ENCODE measurements at places on chromosomes 7 and 10. TPM values are rescaled to one million over a fixed set of nuclear protein-coding genes. Genes with fewer than 3 reads are reported as not detected.

Gene MMP21
- total RNA-seq = not detected

Gene ARHGAP19
- total RNA-seq = 29.2 TPM

Gene CALD1
- 113 TPM for total RNA-seq

Gene ARHGEF5
- total RNA-seq = not detected

Gene AKR1C3
- 30.0 TPM for total RNA-seq

Gene CHST15
- 2.2 TPM for total RNA-seq

Gene FAM171A1
- total RNA-seq = 22.3 TPM

Gene GSTO2
- total RNA-seq = 0.08 TPM

Gene BMPR1A
- total RNA-seq = 36.3 TPM

Gene OPN4
- total RNA-seq = not detected

Gene EGFR
- 7.3 TPM for total RNA-seq

Gene CLDN4
- total RNA-seq = 0.08 TPM

- no peak overlapping the region for H3K4me3 ChIP-seq
- H3K27ac ChIP-seq = no peak overlapping the region
- H3K36me3 ChIP-seq = no peaks in the 10 kb centered on the region
- peaks cover 9% of the 10 kb centered on the region for H3K4me1 ChIP-seq
- DNase-seq = no peak
Observed at GRCh38 chr10:124010024-124010423, 83.4 kb downstream of the CHST15 start.

DNA sequence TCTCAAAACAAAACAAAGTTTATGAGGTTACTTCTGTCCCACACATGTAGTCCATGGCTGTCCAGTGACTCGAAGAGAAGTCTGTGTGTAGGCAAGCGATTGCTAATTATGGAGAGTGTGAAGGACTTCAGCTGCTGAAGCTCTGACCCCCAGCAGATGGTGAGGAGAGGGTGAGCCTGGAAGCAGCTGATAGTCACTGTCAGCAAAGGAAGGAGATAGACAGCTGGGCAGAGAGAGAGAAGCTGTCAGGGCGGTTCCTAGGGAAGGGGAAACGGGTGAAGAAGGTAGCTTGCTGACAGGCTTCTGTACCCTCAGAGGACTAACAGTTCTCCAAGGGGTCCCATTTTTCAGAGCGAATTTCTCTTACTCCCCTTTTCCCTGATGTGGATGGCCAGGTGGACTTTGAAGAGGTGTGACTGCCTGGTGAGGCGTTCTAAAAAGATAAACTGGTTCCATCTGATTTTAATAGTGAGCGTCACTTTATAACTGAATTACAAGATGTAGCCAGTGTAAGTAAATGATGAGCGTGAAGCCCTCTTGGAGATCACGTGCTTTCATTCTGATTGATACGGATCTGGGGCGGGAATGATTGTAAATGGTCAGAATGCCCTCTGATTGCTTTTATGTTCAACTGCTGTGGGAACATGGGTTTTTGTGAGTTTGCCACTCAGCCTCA, 12.1 kb downstream of the ZSCAN21 start:
- no peak for DNase-seq
- H3K4me3 ChIP-seq = no peak overlapping the region
- H3K27ac ChIP-seq = no peak overlapping the region
- H3K4me1 ChIP-seq = no peaks in the 10 kb centered on the region
- H3K27me3 ChIP-seq = no peaks in the 10 kb centered on the region
- peaks cover 62% of the 10 kb centered on the region for H3K36me3 ChIP-seq

- H3K4me3 ChIP-seq = no peak overlapping the region
- H3K27me3 ChIP-seq = no peaks in the 10 kb centered on the region
Observed at GRCh38 chr10:49748006-49748405, 14.1 kb downstream of the OGDHL start.

DNA sequence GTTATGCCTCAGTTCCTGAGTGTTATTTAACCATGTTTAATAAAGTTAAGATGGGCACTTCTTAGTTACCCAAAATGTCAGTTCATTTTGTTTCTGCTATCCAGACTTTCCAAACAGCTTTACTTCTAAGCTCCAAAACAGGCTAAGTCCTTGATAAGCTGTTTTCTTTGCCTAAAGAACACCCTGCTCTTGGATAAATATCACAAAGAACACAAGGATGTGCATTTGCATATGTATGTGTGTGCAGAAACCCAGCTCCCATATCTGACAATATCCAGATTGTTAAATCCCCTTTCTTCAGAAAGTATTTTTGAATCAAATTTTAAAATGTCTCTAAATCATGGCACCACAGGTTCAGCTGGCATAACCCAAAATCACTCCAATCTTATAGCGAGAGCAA, 19.6 kb downstream of the FAM13C start:
- no peak for DNase-seq
- no peak overlapping the region for H3K27ac ChIP-seq
- H3K4me3 ChIP-seq = no peak overlapping the region
- no peaks in the 10 kb centered on the region for H3K36me3 ChIP-seq
- no peaks in the 10 kb centered on the region for H3K4me1 ChIP-seq
- no peaks in the 10 kb centered on the region for H3K27me3 ChIP-seq

DNA sequence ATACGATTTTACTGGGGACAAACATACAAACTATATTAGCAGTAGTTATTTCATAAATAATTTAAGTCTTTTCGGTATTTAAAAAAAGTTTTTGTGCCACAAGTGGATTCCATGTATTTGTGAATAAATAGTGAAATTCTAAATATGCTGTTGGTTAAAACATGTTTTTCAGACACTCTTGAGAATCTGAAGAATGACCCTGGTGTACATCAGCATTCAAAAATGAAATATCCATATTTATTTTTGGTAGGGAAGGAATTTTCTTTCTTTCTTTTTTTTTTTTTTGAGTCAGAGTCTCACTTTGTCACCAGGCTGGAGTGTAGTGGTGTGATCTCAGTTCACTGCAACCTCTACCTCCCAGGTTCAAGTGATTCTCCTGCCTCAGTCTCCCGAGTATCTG, 136.1 kb upstream of the CDK6 start:
- H3K4me3 ChIP-seq = no peak overlapping the region
- peaks cover 23% of the 10 kb centered on the region for H3K4me1 ChIP-seq
- no peaks in the 10 kb centered on the region for H3K27me3 ChIP-seq

- DNase-seq = no peak
- H3K36me3 ChIP-seq = peaks cover 60% of the 10 kb centered on the region
- H3K27ac ChIP-seq = no peak overlapping the region
- H3K27me3 ChIP-seq = no peaks in the 10 kb centered on the region
- no peak overlapping the region for H3K4me3 ChIP-seq
- no peaks in the 10 kb centered on the region for H3K4me1 ChIP-seq
Observed at GRCh38 chr7:47411901-47412300, 170.0 kb downstream of the TNS3 start.

DNA sequence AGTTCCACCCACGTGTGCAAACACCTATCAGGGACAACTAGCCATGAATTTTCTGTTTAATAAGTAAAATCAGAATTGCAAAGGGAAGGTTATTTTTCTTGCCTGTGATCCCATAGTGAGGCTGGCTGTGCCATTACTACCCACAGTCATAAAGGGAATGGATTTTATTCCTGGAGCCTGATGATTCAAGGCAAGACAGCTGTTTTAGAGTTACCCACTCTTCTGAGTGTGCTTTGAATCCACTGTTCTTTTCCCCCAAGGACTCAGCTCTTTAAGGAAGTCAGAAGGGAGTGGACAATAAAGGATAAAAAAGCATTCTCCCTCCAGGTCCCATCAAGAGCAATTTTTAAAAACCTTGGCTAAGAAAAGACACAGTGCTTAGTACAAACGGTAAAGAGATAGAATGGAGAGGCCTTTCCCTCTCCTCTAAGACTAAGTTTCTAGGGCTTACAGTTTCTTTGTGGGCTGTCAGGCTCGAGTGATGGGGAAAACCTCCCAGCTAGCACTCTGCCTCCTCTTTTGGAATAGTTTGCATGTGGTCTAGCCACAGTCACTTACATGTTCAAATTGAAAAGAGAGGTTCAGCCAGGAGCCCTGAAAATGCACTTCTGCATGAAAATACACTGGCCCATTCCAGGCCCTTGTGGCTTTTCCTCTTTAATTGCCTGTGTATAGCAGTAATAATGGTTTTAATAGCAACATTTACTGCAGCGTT, 5.1 kb upstream of the LRRC4 start:
- no peak for DNase-seq
- H3K36me3 ChIP-seq = no peaks in the 10 kb centered on the region
- H3K4me1 ChIP-seq = 0 out of 2 replicates have a peak, but pooled peaks cover 4% of the 10 kb centered on the region

DNA sequence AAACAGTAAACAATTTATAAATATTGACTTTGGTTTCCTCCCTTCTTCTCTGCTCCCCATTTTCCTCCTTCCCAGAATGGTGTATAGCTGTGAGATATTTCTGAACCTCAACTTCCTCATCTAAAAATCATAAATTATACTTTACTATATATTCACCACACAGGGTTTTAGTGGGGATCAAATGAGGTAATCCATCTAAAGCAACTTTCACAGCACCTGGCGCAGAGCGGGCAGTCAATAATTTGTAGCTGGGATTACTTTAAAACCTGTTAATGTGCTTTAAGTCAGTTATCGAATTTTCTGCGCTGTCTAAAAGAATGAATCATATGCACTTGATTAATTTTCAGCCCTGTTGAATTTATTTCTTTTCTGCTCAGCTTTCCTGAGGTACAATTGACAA, 172.7 kb downstream of the PTEN start:
- H3K27me3 ChIP-seq = no peaks in the 10 kb centered on the region
- H3K36me3 ChIP-seq = no peaks in the 10 kb centered on the region
- H3K4me1 ChIP-seq = peaks cover 13% of the 10 kb centered on the region
- H3K27ac ChIP-seq = no peak overlapping the region
- no peak for DNase-seq

DNA sequence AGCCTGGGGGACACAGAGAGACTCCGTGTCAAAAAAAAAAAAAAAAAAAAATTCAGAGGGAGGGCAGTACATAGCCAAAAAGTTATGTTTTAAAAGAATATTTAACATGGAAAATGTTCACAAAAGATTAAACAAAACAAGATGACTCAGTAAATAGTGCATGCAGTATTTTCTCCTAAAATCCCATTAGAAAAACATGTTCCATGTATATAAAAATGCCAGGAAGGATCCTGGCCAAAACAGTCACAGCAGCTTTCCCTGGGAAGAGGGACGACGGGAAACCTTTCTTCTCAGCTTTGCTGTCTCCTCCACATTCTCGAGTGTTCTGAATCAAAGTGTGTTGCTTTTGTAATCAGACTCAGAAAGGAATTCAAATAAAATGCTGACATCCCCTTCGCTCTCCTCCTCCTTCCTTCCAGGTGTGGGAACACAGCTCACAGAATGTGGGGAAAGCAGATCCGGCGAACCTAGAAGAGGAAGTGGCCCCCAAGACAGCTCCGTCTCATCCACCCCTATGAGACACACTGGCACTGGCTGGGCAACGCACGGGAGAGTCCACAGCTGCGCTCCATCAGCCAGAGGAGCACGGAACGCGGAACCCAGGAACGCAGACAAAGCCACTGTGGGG, 139.4 kb downstream of the MAD1L1 start:
- no peaks in the 10 kb centered on the region for H3K27me3 ChIP-seq
- H3K27ac ChIP-seq = no peak overlapping the region
- no peak overlapping the region for H3K4me3 ChIP-seq
- DNase-seq = no peak

GRCh38 chr7:106952658-106953231, 87.7 kb downstream of the PIK3CG start:
- no peak overlapping the region for H3K27ac ChIP-seq
- no peaks in the 10 kb centered on the region for H3K4me1 ChIP-seq
- no peaks in the 10 kb centered on the region for H3K36me3 ChIP-seq
- H3K4me3 ChIP-seq = no peak overlapping the region

DNA sequence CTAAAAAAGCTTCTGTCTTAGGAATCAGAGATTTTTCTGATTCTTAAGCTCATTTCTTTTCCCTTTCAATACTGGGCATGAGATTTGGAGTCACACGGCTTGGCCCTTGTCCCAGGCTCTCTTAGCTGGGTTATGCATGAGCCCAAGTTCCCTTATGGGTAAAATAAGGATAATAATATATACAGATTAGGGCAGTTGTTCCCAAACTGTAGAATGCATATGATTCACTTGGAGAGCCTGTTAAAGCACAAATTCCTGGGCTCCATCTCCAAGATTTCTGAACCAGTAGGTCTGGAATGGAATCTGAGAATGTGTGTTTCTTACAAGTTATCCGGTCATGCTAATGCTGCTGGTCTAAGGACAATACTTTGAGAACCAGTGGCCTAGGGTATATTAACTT, 154.0 kb downstream of the REEP3 start:
- DNase-seq = no peak
- no peak overlapping the region for H3K27ac ChIP-seq
- no peak overlapping the region for H3K4me3 ChIP-seq
- H3K4me1 ChIP-seq = peaks cover 11% of the 10 kb centered on the region

DNA sequence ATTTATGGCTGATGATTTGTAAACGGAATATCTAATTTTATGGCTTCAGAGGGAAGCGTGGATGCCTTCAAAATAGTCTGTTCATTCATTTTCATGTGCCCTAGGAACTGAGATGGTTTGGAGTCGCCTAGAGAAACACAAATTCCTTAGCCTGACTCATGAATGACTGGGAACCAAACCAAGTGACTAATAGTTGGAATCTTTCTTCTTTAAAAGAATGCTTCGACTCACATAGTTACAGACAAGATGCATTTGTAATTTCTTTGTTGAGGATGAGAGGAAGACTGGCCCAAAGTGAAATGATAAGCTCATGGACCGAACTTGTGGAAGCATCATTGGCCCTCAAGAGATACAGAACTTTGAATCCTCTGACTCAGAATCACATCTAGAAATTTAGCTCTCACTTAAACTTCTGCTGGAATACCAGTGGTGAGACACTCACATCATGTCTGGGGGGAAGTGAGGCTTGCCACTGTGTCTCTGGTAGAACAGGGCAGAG, 1107.2 kb downstream of the NRG3 start:
- H3K4me1 ChIP-seq = no peaks in the 10 kb centered on the region
- H3K27me3 ChIP-seq = no peaks in the 10 kb centered on the region
- H3K36me3 ChIP-seq = no peaks in the 10 kb centered on the region
- DNase-seq = no peak
- H3K27ac ChIP-seq = no peak overlapping the region
- H3K4me3 ChIP-seq = no peak overlapping the region

DNA sequence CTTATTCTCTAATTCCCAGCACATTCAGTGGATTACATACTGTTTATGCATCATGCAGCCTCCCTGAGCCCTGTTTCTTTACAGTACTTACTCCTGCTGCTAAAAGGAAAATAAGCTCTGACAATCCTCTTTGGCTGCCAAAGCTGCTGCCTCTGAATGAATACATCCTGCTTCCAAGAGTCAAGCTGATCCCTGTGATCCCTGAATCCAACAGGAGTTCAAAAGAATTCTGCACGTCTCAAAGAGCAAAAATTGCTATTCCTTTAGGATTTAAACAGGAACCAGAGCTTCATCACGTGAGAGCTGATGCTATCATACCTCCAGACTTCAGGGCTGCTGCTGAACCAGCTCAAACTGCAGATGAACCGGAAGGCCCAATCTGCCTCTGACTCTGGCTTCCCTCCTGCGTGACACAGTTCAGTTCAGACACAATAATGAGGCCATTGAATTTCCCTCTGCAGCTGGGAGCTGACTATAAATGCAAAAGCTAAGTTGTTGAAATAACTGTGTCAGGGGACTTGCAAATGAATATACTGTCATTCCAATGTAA, 851.0 kb upstream of the PHF14 start:
- H3K4me1 ChIP-seq = no peaks in the 10 kb centered on the region
- no peak overlapping the region for H3K4me3 ChIP-seq
- H3K27ac ChIP-seq = no peak overlapping the region
- no peaks in the 10 kb centered on the region for H3K27me3 ChIP-seq
- no peak for DNase-seq

GRCh38 chr7:45993621-45994020, 72.5 kb upstream of the IGFBP3 start:
- no peaks in the 10 kb centered on the region for H3K27me3 ChIP-seq
- H3K36me3 ChIP-seq = no peaks in the 10 kb centered on the region
- H3K27ac ChIP-seq = no peak overlapping the region
- H3K4me3 ChIP-seq = no peak overlapping the region
- no peaks in the 10 kb centered on the region for H3K4me1 ChIP-seq

GRCh38 chr10:113202011-113202410, 252.0 kb downstream of the TCF7L2 start:
- H3K27ac ChIP-seq = no peak overlapping the region
- no peaks in the 10 kb centered on the region for H3K27me3 ChIP-seq
- no peak for DNase-seq
- no peak overlapping the region for H3K4me3 ChIP-seq
- H3K4me1 ChIP-seq = no peaks in the 10 kb centered on the region
